ENCODE measurements at places on chromosomes 16 and 17. TPM values are rescaled to one million over a fixed set of nuclear protein-coding genes. Genes with fewer than 3 reads are reported as not detected.

The RAB26 gene
- total RNA-seq, result not detected

The MYH1 gene
- not detected for total RNA-seq

The DHX58 gene
- 53.1 TPM for total RNA-seq

The ANKRD40CL gene
- total RNA-seq, result not detected

The MMP25 gene
- total RNA-seq, result 0.38 TPM

The KRT32 gene
- total RNA-seq, result not detected

The PLCD3 gene
- total RNA-seq, result 4.0 TPM

The CDRT15L2 gene
- total RNA-seq, result not detected

The CORO1A gene
- 897 TPM for total RNA-seq

The ZACN gene
- not detected for total RNA-seq

The CTRB1 gene
- not detected for total RNA-seq

The MRPL28 gene
- 32.4 TPM for total RNA-seq

The VAT1L gene
- total RNA-seq, result not detected

The RPTOR gene
- 53.5 TPM for total RNA-seq

The PRSS33 gene
- total RNA-seq, result not detected

The PER1 gene
- total RNA-seq, result 153 TPM

The MT1M gene
- not detected for total RNA-seq

The TBC1D26 gene
- total RNA-seq, result 1.0 TPM

The ABCC3 gene
- total RNA-seq, result 0.10 TPM

The WFIKKN2 gene
- not detected for total RNA-seq

The PPM1E gene
- not detected for total RNA-seq

The ATP2A1 gene
- 1.2 TPM for total RNA-seq

The ITGB4 gene
- total RNA-seq, result 1.5 TPM

The NAA38 gene
- total RNA-seq, result 24.1 TPM

Data from naive thymus-derived CD8-positive, alpha-beta T cell (primary cell).